ENCODE measurements at places on chromosomes 7 and 10.

DNA sequence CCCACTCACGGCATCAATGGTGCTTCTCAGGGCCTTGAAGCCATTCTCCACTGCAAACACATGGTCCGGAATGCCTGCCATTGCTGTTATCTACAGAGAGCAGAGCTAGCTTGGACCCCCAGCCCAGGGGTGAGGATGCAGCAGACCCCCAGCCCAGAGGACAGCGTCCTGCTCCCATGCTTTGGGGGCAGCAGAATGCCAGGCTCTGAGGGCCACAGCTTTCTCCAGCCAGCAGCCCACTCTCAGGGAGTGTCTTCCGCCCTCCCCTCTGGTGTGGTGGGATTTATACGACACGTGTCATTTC, 48.1 kb upstream of the MSMB start:
- DNase-seq = no peak

DNA sequence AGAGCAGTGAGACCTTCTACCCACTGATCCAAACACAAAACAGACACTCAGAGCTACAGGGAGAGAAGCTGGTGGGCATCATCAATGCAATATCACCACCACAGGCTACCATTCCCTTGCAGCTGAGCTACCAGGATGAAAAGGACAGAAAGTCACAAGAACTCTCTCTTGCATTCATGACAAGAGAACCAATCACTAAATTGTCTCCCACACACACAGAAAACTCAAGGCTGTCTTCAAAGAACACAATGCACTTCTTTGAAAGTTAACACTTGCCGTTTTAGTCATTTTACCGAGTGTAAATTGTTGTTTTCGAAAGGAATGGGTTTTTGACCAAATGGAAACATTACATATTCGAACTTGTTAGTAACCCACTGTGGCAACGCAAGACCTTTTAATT, 626.6 kb downstream of the SORCS1 start:
- no peak for DNase-seq

DNA sequence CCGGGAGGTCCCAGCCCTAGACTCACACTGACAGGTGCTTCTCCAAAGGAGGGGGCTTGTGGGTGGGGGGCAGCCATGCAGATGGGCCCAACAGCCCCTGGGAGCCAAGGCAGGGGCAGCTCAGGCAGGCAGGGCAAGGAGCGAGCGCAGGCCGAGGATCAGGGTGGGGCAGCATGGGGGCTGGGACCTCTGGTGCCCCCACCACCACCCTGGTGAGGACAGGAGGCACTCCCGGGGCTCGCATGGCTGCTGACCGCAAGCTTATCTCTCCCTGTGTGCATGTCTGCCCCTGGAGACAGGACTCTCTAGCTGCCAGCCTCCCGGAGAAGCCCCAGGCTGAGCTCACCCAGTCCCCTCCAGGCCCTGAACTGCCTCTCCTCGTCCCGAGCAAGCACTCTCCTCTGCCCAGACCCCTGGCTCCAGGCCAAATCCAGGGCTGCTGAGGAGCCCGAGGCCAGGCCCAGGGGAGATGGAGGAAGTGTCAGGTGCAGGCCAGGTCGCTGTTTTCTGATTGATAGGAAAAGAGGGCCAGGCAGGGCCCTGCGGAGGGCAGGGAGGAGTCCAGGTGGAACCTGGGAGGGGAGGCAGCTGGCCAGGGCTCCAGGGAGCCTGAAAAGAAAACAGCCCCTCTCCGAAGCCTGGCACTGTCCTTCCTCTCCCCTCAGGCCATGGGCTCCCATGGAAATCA, 39.0 kb downstream of the PDGFA start:
- DNase-seq = no peak

- DNase-seq = no peak
These were observed 35.4 kb downstream of the CALD1 start for GRCh38 chr7:134814730-134815364.

- no peak for DNase-seq
These were observed 13.6 kb downstream of the PON2 start for GRCh38 chr7:95421000-95421846.

GRCh38 chr10:79132681-79133381, 64.1 kb downstream of the ZMIZ1 start:
- no peak for DNase-seq

DNA sequence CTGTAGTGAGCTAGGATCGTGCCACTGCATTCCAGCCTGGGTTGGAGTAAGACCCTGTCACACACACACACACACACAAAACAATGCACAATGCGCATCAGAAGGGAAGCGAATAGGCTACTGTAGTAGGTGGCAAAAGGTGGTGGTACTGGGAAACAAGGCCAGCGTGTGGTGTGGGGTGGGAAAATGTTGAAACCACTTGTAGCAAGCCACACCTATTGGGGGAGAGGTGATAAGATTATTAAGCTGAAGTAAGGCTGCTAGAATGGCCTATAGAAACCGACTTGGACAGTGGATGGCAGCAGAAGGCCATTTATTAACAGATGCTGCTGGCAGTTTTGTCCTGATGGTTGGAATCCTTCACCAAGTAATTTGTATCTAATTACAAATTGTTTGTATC, 7.2 kb upstream of the CHCHD1 start:
- no peak for DNase-seq

- DNase-seq = no peak
These were observed 79.1 kb downstream of the RAMP3 start for GRCh38 chr7:45236666-45237065.

DNA sequence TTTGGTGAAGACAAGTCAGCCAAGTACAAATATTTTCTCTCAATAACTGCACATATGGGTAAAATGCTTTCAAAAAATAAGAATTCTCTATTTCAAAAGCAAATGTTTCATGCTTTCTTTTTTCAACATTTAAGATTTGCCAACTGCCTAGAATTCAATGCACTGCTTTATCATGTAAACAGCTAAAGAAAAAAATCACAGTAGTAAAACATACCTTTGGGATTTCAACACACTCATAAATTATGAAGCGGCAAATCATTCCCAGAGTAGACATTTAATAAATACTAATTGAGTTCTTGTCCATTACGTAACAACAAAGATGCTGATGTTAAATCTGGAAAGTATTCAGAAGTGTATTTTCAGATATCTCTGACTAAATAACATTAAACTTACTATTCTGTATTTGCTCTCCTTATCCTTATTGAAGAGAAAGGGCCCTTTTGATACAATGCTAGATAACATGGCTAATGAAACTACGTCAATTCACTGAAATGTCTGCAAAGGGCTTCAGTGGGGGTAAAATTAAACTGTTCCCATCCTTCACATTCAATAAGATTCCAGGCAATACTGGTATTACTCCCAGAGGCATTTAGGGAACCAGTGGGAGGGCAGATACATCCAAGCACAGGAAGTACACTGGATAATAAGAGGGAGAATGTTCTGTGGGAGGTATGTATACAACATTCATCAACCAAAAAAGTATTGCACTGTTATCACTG, 13.9 kb downstream of the NAPEPLD start:
- no peak for DNase-seq

DNA sequence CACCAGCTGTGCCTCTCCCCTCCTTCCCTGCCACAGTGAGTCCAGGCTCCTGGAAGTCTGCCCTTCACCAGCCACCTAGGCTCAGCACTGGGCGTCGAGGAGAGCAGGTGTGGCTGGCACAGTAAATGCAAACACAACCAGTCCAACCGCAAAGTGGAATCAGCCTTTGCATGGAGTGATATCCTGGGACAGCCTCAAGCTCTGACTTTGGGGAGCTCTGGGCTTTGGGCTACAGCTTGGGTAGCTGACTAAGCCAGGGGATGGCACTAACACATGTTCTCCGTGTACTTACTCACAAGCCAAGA, 312.4 kb downstream of the KCNMA1 start:
- no peak for DNase-seq

GRCh38 chr10:122877264-122877663, 2.1 kb downstream of the FAM24B start:
- no peak for DNase-seq

DNA sequence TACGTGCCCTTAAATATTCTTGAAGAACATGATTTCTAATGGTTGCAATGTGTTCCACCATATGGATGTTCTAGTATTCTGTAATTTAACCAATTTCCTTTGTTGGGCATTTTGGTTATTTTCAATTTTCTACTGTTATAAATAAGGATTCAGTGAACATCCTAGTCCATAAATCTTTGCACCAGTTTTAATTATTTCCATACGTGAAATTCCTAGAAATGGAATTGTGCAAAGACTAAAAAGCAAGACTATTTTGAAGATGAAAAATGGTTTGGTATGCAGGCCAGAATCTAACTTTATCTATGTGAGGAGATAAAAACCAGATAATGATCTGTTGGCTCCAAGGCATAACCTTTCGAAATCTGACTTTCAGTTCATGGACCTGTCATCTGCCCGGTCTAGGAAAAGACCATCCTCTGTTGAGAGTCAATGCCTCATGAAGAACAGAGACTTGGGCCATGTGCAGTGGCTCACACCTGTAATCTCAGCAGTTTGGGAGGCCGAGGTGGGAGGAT, 633.2 kb upstream of the NRP1 start:
- no peak for DNase-seq

DNA sequence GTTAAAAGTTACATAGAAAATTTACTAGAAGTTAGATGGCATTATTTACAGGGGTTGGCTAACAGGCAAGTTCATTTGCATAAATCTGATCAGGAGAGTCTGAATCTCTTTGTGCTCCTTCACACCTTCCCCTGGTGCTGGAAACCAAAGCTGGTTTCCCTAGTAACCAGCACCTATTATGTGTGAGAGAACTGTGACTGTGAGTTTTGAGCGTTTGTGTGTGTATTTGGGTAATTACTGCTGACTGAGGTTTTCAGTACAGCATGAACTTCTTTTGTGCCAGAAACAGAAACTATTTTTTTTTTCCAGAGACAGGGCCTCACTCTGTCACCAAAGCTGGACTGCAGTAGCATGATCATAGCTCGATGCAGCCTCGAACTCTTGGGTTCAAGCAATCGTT, 10.3 kb upstream of the IFIT1B start:
- no peak for DNase-seq

- no peak for DNase-seq
These were observed 19.0 kb downstream of the VPS26A start for GRCh38 chr10:69142983-69143382.

DNA sequence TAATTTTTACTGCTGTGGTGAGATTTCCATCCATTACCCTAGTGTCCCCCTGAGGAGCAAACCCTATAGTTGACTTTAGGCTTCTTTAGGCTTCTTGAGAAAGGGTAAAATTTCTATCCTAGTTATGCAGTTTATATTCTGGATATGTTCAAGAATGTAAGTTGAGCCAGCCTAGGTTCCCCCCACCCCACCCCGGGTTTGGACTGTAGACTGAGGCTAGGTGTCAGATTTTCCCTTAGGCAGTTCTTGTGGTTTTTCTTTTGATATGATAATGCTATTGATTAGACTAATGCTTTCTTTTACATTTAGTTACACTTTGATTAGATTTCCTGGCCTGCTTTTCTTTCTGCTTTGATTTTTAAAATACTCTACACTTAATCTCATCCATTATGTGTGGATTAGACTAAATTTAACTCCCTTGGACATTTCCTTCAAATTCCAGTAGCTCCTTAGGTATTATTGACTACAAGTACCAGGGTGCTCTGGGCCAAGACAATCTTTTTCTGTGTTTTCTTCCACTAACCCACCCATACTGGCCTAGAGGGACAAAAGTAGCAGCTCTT, 37.7 kb downstream of the NRF1 start:
- DNase-seq = no peak

DNA sequence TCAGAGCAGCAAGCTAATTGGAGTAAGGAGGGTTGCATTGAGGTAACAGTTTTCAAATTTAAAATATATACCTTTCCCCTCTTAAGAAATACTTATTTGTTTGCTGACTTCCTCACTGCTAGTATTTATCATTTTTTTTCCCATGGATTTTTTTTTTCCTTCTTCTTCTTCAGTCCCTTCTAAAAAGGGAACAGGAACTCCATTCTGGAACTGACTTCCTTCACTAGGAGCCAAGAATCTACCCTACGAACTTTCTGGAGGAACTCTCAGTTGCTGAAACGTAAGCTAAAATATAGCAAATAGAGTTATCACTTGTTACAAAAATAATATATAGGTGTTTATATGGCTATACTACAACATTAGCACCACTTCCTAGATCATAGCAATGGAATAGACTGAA, 95.4 kb downstream of the HGF start:
- no peak for DNase-seq

- DNase-seq = no peak
These were observed 982.2 kb downstream of the REEP3 start for GRCh38 chr10:64503429-64503828.

GRCh38 chr10:122154031-122154544, 117.0 kb upstream of the BTBD16 start:
- no peak for DNase-seq

GRCh38 chr7:98091061-98091460, 15.6 kb upstream of the LMTK2 start:
- no peak for DNase-seq
